ENCODE measurements at places on chromosomes 3 and 15.
A peak's percentile ranks its signal among the peaks of the same experiment; 100 is the strongest.

- DNase-seq: no peak
Measured at GRCh38 chr3:23800731-23801130, 5.0 kb upstream of the UBE2E1 start.

DNA sequence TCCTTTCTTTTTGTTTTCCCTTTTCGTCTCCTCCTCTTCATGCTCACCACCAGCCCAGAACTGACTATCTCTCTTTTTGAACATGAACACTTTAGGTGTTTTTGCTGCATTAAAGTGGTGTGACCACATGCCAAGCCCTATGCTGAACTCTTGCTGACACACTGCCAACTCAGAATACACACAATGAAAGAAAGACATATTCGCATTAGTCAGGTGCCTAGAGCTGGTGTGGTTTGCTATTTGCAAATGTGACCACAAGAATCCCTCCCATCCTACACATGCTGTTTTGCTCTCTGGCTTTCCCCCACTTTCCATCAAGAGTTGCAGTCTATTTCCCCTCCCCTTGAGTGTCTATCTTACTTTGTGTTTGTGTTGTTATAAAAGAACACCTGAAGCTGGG is 967.8 kb upstream of the CFAP20DC start:
- DNase-seq: peak; percentile 58

DNA sequence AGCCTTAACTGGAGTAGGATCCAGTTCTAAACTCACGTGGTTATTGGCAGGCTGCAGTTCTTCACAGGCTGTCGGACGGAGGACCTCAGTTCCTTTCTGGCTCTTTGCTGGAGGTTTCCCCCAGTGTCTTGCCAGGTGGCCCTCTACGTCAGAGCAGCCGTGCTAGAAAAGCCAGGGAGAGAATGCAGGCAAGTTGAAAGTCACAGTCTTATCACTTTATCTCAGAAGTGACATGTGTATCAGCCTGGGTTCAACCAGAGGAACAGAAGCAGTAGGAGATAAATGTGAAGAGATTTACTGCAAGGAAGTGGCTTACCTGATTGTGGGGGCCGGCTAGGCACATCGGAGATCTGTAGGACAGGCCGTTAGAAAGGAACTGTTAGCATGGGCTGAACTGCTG is 125.3 kb upstream of the BNIP2 start:
- DNase-seq: no peak

GRCh38 chr3:148901987-148902791 is 37.1 kb downstream of the CPA3 start:
- peak; percentile 74 for DNase-seq

GRCh38 chr3:99321261-99321660 is 317.1 kb upstream of the COL8A1 start:
- no peak for DNase-seq

- DNase-seq: no peak
Measured at GRCh38 chr3:138443521-138444503, 9.4 kb downstream of the ESYT3 start.

- peak; percentile 87 for DNase-seq
Measured at GRCh38 chr3:191070201-191070600, 128.8 kb upstream of the OSTN start.

DNA sequence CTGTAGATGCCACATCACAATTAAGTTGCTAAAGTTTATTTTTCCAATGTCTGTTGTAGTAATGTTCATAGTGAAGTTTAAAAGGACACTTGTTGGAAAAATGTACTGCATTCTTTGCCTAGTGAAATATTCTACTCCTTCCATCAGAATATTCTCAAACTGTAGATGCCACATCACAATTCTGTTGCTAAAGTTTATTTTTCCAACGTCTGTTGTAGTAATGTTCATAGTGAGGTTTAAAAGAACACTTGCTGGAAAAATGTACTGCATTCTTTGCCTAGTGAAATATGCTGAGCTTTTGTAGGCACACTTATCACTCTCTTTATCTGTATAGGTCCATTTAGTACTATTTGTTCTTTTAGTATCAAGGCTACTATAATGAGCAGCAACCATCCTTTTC is 836.1 kb downstream of the NAALADL2 start:
- no peak for DNase-seq

DNA sequence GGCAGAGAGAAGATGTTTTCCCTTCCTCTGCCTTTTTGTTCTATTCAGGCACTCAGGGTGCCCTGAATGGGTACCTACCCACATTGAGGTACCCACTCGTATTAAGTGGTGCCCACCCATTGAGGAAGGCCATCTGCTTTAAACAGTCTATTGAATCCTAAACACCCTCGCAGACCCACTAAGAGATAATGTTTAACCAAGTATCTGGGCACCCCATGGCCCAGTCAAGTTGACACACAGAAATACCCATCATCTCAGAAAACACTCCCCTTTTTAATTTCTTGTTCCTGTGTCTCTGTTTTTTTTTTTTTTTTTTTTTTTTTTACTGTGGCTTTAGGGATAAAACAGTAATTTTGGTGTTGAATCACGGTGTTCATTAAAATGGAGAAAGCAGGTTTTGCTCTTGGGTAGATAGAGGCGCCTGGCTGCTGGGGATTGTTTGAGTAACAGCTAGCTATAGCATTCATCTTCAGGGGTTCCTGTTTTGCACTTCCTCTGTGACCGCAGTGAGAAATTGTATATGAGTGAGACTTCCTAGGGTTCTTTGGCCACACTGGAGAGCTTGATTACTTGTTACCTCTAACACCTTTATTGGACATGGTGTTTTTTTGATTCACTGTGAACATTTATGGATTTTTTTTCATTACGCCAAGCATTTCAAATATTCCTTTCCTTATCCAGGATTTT is 259.1 kb downstream of the PTPRG start:
- DNase-seq: no peak

DNA sequence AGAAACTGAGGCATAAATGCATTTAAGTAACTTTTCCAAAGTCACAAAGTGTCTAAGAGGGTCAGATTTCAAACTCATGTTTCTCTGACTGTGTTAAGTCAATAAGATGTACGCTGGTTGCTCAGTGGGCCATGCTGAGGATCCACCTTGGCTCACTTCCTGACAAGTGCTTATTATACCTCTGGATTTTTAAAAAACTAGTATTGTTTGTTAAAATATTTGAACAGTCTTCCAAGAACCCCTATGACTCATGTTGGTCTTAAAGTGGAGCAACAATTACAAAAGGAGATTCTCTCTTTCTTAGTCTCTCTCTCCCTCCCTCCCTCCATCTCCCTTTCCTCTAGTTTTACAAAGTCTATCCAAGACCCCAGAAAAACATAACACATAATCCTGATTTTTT is 1050.2 kb downstream of the AGBL1 start:
- DNase-seq: no peak

DNA sequence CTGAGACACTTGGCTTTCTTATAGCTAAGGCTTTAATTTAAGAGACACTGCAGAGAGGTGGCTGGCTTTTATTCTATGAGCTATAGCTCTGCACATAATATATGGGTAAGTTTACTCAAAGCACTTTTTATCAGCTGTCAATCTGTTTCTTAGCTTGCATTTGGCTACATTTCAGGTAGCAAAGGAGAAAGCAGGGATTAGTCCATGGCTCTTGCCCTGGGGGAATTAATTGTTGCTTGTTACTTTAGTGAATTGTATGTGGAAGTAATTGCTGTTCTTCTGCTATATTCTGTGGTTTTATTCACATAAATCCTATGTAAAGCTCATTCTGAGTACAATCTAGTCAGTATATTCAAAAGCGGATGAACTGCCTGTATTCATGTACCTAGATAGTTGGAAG is 14.4 kb upstream of the CCDC39 start:
- DNase-seq: peak; percentile 2

DNA sequence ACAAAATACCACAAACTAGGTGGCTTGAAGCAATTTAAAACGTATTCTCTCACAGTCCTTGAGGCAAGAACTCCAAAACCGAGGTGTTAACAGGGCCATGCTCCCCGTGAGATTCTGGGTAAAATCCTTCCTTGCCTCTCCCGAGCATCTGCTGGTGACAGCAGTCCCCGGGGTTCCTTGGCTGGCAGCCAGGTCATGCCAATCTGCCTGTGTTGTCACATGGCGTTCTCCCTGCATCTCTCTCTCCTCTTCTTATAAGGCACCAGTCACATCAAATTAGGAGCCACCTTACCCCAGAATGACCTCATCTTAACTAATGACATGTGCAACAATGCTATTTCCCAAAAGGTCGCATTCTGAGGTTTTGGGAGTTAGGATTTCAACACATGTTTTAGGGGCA is 26.3 kb upstream of the LRRN1 start:
- DNase-seq: no peak

DNA sequence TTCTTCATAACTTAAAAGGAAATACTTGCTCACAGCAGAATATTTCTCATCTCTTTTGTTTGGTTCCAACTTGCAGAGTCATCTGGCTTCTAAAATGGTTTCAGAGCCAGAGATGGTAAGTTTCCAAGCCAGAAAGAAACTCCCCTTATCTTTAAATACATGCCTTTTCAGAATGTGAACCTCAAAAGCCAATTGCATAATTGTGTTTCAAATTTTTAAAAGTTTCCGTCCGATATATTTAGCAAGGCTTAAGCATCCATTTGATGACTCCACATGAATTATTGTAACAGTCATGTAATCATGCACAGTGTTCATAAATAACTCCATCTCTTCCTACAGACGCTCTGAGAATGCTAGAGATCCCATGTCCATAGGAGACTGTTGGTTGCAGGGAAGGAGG is 40.6 kb upstream of the C3orf80 start:
- no peak for DNase-seq

DNA sequence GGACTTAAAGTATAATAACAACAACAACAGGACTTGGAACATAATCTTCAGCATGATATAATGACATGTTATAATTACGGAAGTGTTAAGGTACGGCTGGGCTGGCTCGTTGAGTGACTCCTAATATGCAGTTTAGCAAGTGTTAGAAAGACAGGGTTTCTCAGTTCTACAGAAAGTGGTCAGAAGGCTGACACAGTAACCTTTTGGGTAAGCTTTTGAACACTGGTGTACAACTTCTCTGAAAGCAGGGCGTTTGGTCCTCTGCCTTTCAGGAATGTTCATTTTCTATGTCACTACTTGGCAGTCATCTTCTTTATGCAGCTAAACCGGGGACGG is 133.3 kb upstream of the SLC2A2 start:
- no peak for DNase-seq

- no peak for DNase-seq
Measured at GRCh38 chr3:194124193-194124592, 11.8 kb upstream of the HES1 start.

GRCh38 chr15:50390554-50391264 is 33.5 kb upstream of the USP8 start:
- DNase-seq: no peak

GRCh38 chr3:12662593-12663400 is 1.1 kb downstream of the RAF1 start:
- DNase-seq: no peak

DNA sequence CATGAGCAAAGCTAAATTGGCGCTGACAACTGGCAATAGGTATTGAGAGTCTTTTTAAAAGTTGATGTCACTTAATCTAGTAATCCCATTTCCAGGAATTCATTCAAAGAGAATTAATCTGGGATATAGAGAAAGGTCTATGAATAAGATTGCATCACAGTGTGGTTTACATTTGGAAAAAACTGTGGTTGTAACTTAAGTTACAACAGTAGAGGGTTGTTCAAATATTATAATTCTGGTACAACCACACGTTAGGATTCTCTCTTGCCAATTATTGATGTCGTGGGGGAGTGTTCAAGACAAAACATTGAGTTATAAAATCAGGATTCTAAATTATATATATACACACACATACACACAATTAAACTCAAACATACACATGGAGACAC is 79.8 kb downstream of the LIPC start:
- DNase-seq: no peak

DNA sequence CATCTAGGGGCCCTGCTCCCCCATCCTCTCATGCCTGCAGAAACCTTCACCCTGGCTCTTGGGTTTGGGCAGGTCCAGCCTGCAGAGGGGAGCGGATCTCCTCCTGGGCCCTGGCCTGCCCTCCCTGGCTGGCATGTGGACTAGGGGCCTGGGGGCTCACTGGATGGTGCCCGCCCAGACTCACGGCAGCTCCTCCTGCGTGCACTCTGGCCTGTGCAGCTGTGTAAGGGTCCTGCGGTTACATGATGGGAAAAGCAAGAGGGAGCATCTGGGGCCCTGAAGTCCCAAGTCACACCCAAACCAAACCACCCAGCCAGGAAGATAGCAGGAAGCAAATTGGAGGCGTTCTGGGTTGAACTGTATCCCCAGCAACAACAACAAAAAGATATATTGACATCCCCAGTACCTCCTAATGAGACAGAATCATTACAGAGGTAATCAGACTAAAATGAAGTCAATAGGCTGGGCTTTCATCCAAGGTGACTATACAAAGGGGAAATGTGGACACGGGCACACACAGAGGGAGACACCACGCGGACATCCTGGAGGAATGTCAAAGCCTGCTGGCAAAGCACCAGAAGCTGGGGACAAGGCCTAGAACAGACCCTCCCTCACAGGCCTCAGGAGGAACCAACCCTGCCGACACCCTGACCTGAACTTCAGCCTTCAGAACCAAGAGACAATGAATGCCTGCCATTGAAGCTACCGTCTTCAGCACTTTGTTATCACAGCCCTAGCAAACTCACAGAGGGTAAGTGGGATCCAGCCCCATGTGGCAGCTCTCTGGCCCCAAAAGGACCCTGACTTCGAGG is 10.4 kb upstream of the CLK3 start:
- no peak for DNase-seq

DNA sequence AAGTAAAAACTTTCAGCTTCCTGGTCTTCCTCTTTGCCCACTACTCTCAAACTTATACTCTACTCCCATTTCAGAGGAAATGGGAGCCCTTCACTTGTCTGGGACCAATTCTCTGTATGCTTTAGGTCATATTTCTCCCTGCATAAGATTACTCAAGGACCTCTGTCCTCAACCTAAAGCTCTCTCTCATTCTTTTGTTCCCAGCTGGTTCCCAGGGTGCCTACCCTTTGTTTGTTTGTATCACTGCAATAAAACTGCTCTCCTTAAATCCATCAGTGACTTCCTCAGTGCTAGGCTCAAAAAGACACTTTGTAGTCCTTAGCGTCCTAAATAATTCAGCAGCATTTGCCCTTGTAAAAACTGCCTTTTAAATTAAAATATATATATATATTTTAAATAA is 2.9 kb downstream of the NGRN start:
- DNase-seq: no peak

GRCh38 chr15:38709196-38709595 is 144.6 kb upstream of the RASGRP1 start:
- DNase-seq: no peak

GRCh38 chr15:62886431-62887071 is 156.0 kb upstream of the TPM1 start:
- no peak for DNase-seq

GRCh38 chr15:68924866-68925560 is 5.3 kb upstream of the SPESP1 start:
- DNase-seq: peak; percentile 7

DNA sequence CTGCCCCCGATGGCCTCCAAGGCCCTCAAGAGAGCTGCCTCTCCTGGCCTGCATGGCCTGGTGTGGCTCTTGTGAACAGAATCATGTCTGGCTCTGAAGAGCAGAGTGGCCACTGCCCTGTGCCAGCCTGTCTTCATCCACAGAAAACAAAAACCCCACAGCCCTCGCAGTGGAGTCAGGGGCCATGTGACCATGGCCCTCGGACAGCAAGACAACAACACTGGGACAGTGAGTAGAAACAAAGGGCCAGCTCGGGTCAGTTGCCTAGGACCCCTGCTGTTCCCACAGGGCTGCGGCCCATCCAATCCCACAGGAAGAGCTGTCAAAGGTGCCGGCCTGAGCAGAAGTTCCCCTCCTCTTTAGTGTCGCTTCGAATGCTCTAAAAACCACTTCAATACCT is 72.5 kb downstream of the UMPS start:
- no peak for DNase-seq

Data from retinal pigment epithelial cell (primary cell).